ENCODE measurements at places on chromosomes 5 and 9.

DNA sequence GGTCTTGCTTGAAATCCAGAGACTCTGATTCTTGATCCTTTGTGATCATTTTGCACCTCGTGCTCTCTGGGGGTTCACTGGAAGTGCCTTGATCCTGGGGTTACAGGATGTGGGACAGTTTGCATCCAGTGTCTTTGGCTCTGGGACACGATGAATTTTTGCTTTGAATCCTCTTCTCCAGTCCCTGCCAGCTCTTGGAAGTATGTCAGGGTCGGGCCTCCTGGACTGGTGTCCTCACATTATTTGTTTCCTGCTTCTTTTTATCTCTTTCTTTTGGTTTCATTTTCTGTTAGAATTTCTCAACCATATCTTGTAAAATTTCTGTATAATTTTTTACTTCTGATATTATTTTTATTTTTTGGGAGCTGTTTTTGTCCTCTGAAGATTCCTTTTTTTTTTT is 34.2 kb downstream of the SECISBP2 start:
- DNase-seq: no peak

GRCh38 chr5:128490761-128491160 is 47.3 kb downstream of the FBN2 start:
- DNase-seq: no peak

DNA sequence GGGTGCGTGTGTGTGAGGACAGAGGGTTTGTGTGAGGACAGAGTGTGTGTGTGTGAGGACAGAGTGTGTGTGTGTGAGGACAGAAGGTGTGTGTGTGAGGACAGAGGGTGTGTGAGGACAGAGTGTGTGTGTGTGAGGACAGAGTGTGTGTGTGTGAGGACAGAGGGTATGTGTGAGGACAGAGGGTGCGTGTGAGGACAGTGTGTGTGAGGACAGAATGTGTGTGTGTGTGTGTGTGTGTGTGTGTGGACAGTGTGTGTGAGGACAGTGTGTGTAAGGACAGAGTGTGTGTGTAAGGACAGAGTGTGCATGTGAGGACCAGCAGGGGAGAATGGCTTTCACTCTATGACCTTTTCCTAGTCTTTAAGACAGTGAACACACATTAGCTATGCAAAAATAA is 63.1 kb upstream of the UBAC1 start:
- no peak for DNase-seq

GRCh38 chr5:50853151-50853550 is 186.7 kb downstream of the PARP8 start:
- no peak for DNase-seq

- no peak for DNase-seq
Observed at GRCh38 chr5:142499591-142500226, 174.9 kb upstream of the SPRY4 start.

- peak; percentile 56 for DNase-seq
Observed at GRCh38 chr9:89701221-89701798, 96.5 kb downstream of the GADD45G start.

GRCh38 chr5:158640593-158640980 is 459.1 kb downstream of the EBF1 start:
- DNase-seq: no peak

DNA sequence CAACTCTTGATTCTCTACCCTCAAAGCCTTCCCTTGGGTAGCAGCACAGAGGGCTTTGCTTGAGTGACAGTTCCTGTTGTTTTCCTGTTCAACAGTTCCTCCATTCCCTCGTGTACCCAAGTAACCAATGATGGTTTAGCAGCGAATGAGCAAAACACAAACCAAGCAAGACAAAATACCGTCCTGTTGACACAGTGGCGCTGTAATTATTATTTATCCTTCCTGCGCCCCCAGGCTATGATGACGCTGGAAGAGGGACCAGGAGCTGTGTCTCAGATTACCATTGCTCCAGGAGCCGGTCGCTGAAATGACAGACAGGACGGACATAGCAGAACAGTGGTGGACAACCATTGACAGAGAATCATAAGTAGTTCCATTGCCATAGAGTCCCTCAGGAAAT is 154.8 kb downstream of the GADD45G start:
- DNase-seq: no peak

DNA sequence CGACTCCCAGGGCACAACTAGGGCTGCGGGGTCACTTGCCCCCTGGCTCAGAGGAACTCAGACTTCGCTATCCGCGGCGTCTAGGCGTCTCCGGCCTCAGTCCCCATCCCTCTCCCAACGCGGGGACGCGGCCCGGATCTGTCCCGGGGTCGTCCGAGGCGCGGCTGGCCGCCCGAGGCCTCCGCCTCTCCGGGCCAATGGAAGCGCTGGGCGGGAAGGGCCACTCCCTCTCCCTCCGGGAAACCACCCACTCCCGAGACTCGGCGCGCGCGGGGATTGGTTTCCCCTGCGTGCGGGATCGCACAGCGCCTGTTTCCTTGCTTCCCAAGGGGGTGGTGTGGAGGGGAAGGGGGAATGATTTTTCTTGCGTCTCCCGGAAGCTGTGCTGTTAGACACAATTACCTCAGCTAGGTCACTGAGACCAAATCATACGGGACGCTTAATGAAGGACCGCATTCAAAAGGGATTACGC is 38.3 kb downstream of the NR2F1 start:
- no peak for DNase-seq

GRCh38 chr5:108650997-108651396 is 96.7 kb upstream of the FER start:
- no peak for DNase-seq

All from activated CD4-positive, alpha-beta T cell treated with anti-CD3 and anti-CD28 coated beads, Interleukin-2, amount 10 ng/mL, durations not matched to agents 7 days and 5 days (primary cell).